ENCODE measurements at places on chromosomes 5 and 9.
A peak's percentile ranks its signal among the peaks of the same experiment; 100 is the strongest.

- no peak overlapping the region for H3K27ac ChIP-seq
- no peak for DNase-seq
- peaks cover 6% of the 10 kb centered on the region for H3K4me1 ChIP-seq
- H3K4me3 ChIP-seq, result no peak overlapping the region
- no peaks in the 10 kb centered on the region for H3K36me3 ChIP-seq
- H3K27me3 ChIP-seq, result no peaks in the 10 kb centered on the region
These were observed 10.3 kb downstream of the LPCAT1 start for GRCh38 chr5:1513326-1514026.

DNA sequence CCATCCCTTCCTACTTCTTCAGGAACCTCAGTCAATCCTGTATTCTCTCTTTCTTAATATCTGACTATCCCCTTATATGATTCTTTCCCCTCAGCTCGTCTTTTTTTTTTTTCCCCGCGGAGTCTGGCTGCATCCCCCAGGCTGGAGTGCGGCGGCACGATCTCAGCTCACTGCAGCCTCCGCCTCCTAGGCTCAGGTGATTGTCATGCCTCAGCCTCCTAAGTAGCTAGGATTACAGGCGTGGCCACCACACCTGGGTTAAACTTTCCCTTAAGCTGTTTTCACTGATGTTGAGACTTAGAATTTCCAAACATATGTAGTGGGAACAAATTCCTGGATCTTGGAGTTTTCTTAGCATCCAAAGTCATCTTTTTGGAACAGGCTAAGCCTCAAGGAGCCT, 13.3 kb upstream of the RUSC2 start:
- H3K36me3 ChIP-seq, result no peaks in the 10 kb centered on the region
- H3K4me3 ChIP-seq, result no peak overlapping the region
- DNase-seq, result no peak
- no peaks in the 10 kb centered on the region for H3K4me1 ChIP-seq
- H3K27me3 ChIP-seq, result no peaks in the 10 kb centered on the region

DNA sequence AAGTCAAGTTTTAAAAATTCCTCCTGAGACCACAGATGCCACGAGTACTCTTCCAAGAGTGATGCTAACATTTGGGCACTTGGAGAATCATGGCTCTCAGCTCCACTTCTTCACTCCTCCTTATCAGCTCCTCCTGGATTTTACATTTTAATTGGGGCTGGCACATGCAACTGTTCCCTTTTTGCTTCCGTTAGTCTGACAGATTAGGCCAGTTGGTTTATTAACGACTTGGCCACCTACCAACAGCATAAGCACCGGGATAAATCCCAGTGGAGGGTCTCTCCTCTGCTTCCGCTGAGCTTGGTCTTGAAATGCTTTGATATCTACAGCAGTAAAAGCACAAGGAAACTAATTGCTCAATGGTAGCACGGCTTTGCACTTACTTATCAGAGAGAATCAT, 134.6 kb upstream of the RASEF start:
- no peak overlapping the region for H3K27ac ChIP-seq
- H3K36me3 ChIP-seq, result no peaks in the 10 kb centered on the region
- no peaks in the 10 kb centered on the region for H3K4me1 ChIP-seq
- H3K27me3 ChIP-seq, result peaks cover 10% of the 10 kb centered on the region
- DNase-seq, result peak; percentile 67

DNA sequence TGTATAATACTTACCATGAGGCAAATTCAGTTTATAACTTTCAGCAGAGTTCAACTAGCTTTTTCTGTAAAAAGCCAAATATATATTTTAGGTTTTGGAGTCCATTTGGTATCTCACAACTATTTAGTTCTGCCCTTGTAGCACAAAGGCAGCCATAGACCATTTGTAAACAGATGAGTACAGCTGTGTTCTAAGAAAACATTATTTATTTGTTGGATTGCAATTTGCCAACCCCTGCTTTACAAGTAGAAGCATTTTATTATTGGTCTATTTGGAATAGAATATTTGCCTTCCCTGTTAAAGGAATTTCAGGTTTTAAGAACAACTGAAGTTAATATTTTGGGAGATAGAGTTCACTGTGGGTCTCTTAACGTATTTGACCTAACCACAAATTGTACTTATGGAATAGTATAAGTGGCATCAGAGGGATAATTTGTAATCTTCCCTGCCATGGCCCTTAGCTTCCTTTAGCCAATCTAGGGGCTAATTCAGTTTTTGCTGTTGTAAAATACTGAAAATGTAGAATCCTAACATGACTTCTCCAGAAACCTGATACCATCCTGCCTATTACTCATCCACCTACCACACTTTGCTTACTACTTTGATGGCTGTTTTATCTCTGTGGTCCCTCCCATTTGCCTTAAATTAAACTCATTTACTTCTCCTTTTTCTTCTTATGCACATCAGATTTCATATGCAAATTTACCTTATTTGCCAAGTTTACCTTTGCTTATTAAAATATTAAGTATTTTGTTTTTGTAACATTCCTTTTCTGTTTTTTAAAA, 109.2 kb downstream of the DMXL1 start:
- H3K36me3 ChIP-seq, result no peaks in the 10 kb centered on the region
- H3K4me1 ChIP-seq, result no peaks in the 10 kb centered on the region
- H3K27me3 ChIP-seq, result no peaks in the 10 kb centered on the region
- H3K4me3 ChIP-seq, result no peak overlapping the region
- H3K27ac ChIP-seq, result no peak overlapping the region

DNA sequence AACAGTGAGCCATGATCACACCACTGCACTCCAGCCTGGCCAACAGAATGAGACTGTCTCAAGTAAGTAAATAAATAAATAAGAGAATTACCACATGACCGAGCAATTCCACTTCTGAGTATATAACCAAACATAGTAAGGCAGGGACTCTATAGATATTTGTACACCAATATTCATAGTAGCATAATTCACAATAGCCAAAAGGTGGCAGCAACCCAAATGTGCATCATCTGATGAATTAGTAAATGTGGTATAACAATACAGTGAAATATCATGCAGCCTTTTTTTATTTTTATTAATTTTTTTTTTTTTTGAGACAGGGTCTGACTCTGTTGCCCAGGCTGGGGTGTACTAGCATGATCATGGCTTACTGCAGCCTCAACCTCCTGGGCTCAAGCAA, 33.1 kb downstream of the ALDH7A1 start:
- peaks cover 12% of the 10 kb centered on the region for H3K36me3 ChIP-seq
- no peak for DNase-seq
- H3K27ac ChIP-seq, result no peak overlapping the region
- no peak overlapping the region for H3K4me3 ChIP-seq

DNA sequence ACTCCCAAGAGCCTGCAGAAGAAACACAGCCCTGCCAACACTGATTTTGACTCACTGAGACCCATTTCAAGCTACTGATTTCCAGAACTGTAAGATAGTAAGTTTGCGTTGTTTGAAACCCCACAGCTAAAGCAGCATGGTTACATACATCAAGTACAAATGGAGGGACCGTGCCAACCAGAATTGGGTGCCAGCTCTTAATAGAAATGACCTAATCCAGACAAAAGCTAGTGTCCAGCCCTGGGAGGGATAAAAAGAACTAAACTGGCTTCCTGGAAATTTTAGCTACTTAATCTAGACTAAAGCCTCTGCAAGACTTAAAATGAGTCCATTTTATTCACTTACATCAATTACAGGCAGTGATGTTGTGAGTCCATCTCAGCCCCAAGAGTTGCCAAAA, 122.6 kb downstream of the ADAMTS12 start:
- H3K27ac ChIP-seq, result no peak overlapping the region
- H3K27me3 ChIP-seq, result no peaks in the 10 kb centered on the region
- DNase-seq, result no peak
- no peak overlapping the region for H3K4me3 ChIP-seq
- H3K4me1 ChIP-seq, result no peaks in the 10 kb centered on the region

DNA sequence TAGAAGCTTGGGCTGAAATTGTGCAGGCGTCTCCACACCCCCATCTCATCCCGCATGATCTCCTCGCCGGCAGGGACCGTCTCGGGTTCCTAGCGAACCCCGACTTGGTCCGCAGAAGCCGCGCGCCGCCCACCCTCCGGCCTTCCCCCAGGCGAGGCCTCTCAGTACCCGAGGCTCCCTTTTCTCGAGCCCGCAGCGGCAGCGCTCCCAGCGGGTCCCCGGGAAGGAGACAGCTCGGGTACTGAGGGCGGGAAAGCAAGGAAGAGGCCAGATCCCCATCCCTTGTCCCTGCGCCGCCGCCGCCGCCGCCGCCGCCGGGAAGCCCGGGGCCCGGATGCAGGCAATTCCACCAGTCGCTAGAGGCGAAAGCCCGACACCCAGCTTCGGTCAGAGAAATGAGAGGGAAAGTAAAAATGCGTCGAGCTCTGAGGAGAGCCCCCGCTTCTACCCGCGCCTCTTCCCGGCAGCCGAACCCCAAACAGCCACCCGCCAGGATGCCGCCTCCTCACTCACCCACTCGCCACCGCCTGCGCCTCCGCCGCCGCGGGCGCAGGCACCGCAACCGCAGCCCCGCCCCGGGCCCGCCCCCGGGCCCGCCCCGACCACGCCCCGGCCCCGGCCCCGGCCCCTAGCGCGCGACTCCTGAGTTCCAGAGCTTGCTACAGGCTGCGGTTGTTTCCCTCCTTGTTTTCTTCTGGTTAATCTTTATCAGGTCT, at the start of gene C9orf72:
Gene C9orf72 (minus strand): TSS at position 564 of the 716 bp plus-strand sequence. CDS start 6,361 bp downstream, outside the sequence.
- DNase-seq, result peak; percentile 48
- H3K4me3 ChIP-seq, result peak within 1 kb of the TSS; percentile 67
- H3K36me3 ChIP-seq, result no peaks in the 10 kb centered on the region

GRCh38 chr5:125465703-125466102, 719.3 kb upstream of the ZNF608 start:
- no peaks in the 10 kb centered on the region for H3K36me3 ChIP-seq
- no peak overlapping the region for H3K27ac ChIP-seq
- H3K27me3 ChIP-seq, result no peaks in the 10 kb centered on the region
- H3K4me1 ChIP-seq, result no peaks in the 10 kb centered on the region
- no peak overlapping the region for H3K4me3 ChIP-seq

GRCh38 chr5:72633041-72633445, 125.8 kb upstream of the ZNF366 start:
- no peaks in the 10 kb centered on the region for H3K36me3 ChIP-seq
- DNase-seq, result no peak
- no peak overlapping the region for H3K4me3 ChIP-seq
- H3K27ac ChIP-seq, result no peak overlapping the region
- no peaks in the 10 kb centered on the region for H3K4me1 ChIP-seq

GRCh38 chr5:32779754-32780415, 68.8 kb downstream of the NPR3 start:
- H3K27ac ChIP-seq, result no peak overlapping the region
- no peaks in the 10 kb centered on the region for H3K36me3 ChIP-seq
- no peak for DNase-seq

GRCh38 chr5:96717874-96718273, 55.7 kb downstream of the CAST start:
- DNase-seq, result no peak
- H3K27me3 ChIP-seq, result no peaks in the 10 kb centered on the region
- no peak overlapping the region for H3K27ac ChIP-seq

GRCh38 chr5:83967417-83967816, 246.8 kb upstream of the HAPLN1 start:
- H3K36me3 ChIP-seq, result no peaks in the 10 kb centered on the region
- no peaks in the 10 kb centered on the region for H3K27me3 ChIP-seq
- H3K4me3 ChIP-seq, result no peak overlapping the region
- H3K4me1 ChIP-seq, result no peaks in the 10 kb centered on the region

- no peak overlapping the region for H3K27ac ChIP-seq
- H3K27me3 ChIP-seq, result no peaks in the 10 kb centered on the region
- no peaks in the 10 kb centered on the region for H3K36me3 ChIP-seq
- H3K4me1 ChIP-seq, result no peaks in the 10 kb centered on the region
- no peak overlapping the region for H3K4me3 ChIP-seq
- DNase-seq, result no peak
These were observed 94.6 kb downstream of the UGCG start for GRCh38 chr9:111991179-111991578.

DNA sequence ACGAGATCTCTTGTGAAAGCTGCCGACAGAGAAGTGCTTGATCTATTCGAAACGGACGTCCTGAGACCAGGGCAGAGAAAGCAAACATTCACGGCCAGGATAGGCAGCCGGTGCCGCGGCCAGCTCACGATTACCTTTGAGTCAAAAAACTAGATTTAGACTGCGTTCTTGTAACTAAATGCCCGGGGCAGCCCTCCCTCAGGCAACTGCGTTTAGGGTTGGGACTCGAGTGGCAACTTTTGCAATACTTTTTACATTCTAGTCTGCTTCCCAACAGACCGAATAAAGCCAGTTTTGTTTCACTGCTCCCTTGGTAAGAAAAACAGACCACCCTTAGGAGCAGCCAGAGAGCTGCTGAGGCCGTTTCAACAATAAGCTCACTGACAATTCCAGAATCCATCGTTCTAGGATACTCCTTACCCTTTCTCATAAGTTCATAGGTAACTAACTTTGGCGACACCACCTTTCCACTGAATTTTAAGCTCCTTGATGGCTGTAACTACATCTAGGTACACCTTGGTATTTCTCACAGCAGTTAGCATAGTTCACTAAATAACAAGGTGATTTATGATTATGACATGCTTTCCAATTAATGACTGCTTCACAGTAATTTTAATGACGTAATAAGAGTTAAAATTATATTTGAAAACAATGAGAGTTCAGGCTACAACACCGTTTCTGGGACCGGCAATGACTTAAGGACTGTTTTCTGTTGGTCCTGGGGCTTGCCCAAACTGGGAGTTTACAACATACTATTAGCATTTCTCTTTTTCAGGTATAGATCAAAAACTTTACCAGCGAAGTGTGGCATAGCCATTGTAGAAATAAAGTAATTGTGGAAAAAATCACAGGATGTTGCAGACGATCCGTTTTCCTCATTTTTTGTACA, 899 bp upstream of the RAPGEF6 start:
- no peaks in the 10 kb centered on the region for H3K4me1 ChIP-seq
- H3K27me3 ChIP-seq, result no peaks in the 10 kb centered on the region
- no peak for DNase-seq
- H3K27ac ChIP-seq, result peak overlapping the region; percentile 97
- no peaks in the 10 kb centered on the region for H3K36me3 ChIP-seq

DNA sequence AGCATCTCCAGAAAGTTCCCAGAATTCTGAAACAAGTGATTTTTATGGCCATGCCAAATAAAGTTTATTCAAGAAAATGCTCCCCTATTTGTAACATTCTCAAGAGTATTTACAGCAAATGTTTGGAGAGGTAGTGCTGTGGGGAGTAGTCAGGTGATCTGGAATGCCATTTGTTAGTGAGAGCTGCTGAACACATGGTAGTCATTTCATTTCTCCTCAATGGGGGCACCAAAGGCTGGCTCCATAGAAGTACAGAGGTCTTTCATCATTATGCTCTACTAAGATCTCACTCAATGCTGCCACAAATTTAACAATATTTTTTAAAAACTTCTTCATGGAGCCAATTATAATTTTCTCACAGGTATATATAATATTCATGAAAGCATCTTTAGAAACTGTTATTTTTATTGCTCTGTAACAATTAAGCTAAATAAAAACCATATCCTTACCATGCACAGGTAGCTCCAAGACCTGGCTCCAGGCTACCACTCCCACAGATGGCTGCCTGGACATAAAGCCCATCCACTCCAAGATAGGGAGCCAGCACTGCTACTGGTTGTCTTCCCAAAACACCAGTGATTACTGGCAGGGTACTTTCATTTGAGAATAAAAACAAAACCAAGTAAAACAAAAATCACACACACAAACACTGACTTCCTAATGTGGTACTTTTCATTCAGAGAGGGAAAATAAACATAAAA, 200.8 kb downstream of the PLK2 start:
- H3K4me3 ChIP-seq, result no peak overlapping the region
- H3K4me1 ChIP-seq, result no peaks in the 10 kb centered on the region
- no peaks in the 10 kb centered on the region for H3K27me3 ChIP-seq
- H3K27ac ChIP-seq, result no peak overlapping the region
- no peak for DNase-seq

GRCh38 chr9:115743709-115744605, 409.6 kb upstream of the PAPPA start:
- no peaks in the 10 kb centered on the region for H3K27me3 ChIP-seq
- peaks cover 9% of the 10 kb centered on the region for H3K4me1 ChIP-seq
- H3K27ac ChIP-seq, result no peak overlapping the region
- H3K4me3 ChIP-seq, result no peak overlapping the region
- H3K36me3 ChIP-seq, result no peaks in the 10 kb centered on the region

Measured in A673 (cell line).